ENCODE measurements at places on chromosomes 2 and 18.

DNA sequence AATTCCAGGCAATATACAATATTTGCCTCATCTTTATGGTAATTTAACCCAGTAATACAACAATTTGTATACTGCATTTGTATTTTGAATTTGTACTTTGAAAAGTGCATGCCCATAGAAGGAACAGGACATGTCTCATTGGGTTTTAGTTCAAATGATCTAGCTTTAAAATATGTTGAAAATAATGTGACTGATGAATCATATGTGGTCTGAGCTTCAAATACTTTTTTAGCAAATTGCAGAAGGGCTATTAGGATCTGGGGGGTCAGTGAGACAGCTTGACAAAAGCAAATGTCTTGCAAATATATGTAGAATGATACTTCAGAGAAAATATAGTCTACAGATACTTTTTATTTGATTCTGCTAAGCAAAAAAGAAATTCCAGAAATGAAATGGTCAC, 248.9 kb downstream of the DCC start:
- DNase-seq = no peak

DNA sequence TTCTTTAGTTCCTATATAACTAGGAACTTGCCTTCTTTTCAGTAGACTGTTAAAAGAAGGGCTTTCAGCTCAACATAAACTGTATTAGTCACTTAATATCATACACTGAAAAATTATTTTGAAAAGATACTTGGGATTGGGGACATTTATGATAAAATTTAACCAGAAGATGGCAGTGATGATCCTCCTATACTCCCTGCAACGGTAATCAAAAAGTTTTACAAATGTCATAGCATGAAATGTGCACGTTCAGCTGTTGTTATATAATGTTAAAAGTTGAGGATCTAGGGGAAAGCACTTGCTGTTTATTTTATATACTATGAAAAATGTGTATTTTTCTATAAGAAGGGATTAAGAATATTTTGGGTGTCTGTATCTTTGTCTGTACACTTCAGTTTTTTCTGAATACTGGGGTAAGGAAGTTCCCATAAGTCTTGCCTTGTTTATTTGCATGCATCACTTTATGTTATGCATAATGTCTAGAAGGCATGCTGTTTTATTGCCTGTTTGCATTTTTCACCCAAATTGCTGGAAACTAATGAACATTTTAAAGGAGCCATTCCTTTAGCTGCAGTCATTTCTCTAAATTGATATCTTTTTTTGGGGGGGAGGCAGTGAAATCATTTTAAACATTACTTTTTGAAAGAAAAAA, 19.0 kb downstream of the DYNC1I2 start:
- DNase-seq = no peak

DNA sequence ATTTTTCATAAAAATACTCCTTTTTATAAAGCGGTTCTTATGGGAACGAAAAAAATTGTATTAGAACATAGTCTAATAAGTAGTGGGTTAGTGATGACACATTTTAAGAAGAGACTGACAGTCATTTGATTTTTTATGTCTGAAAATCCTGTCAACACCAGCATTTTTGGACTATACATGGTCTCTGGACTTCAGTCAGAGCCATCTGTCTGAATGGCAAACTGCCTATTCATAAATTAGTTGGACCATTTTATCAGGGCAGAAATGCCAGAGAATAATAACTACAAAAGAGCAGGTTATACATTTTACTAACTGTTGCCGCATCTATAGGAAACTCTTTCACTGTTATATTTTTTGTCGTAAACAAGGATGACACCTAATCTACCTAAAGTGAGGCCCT, 437.6 kb downstream of the ZNF804A start:
- no peak for DNase-seq

GRCh38 chr2:29782549-29783458, 138.6 kb downstream of the ALK start:
- no peak for DNase-seq

DNA sequence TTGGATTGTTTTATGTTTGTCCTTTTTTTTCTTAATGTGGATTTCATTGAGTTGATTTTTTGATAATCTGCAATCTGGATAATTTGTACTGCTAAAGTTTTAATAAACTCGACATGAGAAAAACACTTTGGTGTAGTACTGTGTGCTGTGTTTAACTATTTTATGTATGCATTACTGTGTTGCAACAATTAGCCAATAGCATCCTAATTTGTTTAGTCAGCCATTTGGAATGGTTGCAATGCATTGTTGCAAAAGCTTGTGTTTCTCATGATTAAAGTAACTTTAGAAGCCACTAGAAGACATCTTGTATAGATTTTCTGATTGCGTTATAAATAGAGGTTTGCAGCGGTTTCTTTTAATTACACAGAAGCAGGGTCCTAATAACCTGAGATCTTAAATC, 53.5 kb downstream of the PPIG start:
- DNase-seq = no peak

GRCh38 chr18:77042583-77042982, 90.0 kb downstream of the MBP start:
- no peak for DNase-seq

- no peak for DNase-seq
These were observed 34.1 kb downstream of the NHEJ1 start for GRCh38 chr2:219126555-219126954.

DNA sequence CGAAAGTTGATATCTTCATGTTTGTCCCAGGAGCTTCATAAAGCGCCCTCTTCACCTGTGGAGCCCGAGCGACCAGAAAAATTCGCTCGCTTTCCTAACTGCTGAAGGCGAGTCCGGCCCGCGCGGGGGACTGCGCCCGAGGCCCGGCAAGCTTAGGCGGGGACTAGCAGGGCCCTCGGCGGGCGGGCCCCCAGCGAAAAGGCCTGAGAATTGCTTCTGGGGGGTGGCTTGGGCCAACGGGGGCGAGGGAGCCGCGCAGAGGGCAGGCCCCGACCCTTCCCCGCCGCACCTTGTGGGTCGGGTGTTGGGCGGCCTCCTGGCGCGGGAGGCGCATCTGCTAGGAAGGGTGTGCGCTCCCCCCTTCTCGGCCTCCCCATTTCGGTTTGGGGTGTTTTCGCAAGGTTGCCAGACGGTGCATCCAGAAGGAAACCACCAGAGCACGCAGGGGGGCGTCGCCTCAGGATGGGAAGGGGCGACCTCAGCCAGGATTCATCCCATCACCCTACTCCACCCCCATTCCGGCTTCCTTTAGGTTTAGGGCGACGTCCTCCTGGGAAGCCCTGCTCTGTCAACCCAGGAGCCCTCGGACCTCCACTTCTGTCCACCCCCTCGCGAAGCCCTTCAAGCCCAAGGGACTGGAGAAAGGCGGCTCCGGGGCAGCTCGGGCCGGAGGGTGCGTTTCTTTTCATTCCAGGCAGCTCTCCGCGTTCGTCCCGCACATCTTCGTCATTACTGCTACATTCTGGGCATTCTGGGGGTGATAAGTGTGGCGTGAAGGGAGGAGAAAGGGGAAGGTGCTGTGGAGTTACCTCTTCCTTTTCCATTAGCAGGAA, 9.1 kb downstream of the SP9 start:
- DNase-seq = no peak

- no peak for DNase-seq
These were observed 21.4 kb downstream of the GRHL1 start for GRCh38 chr2:9972621-9973479.

DNA sequence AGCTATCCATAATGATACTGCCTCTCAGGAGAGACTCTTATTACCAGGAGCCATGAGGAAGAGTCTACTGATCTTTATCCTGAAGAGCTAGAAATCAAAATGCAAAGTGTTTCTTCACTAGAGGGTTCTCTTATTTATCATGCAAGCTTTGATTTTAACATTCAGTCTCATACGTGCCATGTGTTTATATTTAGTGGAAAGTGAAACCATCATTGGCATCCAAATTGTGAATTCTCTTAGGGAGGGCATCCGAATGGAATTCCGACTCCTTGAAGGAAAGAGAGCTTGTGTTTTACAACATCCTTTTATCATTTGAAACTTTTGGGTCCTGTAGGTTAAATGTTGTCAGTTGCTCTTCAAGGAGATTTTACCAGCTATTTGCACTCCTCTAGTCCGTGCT, 170.4 kb upstream of the SESTD1 start:
- DNase-seq = no peak

DNA sequence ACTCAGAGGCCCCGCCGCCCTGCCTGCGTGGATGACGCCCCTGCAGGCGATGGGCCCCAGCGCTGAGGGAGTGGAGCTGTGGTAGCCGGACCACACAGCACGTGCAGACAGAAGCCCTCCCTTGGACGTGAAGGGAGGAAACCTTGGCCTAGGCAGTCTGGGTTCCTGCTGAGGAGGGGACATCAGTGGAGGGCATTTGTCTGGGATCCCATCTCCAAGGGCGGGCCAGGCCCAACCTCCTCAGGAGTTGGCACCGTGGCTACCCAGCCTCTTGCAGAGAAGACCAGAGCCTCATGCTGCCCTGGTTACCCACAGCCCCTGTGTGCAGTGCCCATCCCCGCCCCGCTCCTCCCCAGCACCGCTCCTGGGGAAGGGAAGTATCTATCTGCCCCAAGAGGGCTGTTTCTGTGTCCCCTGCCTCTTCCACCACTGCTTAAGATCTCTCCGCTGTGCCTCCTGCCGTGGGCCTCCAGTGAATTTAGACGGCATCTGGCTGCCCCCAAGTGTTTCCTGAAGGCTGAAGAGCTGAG, 241.8 kb downstream of the KLHL29 start:
- DNase-seq = no peak

- no peak for DNase-seq
These were observed 48.5 kb downstream of the SERPINB7 start for GRCh38 chr18:63823516-63824219.

DNA sequence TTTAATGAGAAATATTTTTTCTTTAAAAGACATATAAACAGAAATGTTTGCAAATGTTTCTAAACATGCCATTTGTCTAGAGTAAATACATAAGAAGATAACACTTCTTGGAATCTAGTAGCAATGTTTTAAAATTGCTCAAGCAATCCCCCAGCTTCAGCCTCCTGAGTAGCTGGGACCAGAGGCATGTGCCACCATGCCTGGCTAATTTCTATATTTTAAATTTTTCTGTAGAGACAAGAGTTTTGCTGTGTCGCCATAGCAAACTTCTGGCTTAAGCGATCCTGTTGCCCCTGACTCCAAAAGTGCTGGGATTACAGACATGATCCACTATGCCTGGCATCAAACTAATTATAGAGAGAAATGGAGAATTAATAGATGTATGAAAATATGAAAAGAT, 14.6 kb upstream of the MBD2 start:
- no peak for DNase-seq

DNA sequence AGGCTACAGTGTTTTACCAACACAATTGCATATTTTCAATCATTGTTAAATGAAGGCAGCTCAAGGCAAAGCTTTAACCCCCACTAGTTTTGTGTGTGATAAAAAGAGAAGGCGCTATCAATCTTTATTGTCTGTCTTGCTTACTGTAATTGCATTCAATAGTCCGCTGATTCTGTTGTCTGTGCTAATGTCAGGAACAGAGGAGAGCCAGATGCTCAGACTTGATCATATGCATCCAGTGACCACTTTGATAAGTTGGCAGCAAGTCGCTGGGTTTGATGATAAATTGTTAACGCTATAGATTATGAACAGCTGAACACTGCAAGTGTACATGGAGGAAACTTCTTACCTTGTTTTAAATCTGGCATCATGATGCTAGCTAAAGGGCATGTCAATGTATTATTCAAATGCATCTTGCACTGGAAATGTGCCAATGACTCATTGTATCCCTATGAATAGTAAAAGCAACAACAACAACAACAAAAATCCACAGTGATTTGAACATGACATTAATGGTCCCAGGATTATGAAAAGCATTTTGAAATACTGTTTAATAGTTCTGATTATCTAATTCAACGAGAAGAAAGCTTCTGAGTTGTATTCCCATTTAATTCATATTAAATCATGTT, 423.5 kb upstream of the FANCL start:
- no peak for DNase-seq

DNA sequence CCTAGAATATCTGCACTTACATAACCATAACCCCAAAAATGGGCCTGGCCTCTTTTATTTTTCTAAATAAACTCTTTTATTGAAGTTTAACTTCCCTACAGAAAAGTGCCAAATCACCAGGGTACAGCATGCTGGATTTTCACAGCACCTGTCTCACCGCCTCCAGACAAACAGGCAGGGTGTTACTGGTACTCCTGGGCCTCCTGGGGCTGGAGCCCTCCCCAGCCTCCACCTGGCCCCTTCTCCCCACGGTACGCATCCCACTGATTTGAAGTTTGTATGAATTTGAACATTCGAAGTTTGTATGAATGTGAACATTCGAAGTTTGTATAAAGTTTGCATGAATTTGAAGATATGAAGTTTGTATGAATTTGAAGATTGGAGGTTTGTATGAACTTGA, 232.1 kb downstream of the NDUFA10 start:
- no peak for DNase-seq
